ENCODE measurements at places on chromosomes 1 and 21. TPM values are rescaled to one million over a fixed set of nuclear protein-coding genes. Genes with fewer than 3 reads are reported as not detected.

Gene KRTAP11-1
- total RNA-seq, result not detected

Gene DNM3
- 84.7 TPM for total RNA-seq

Gene LHX8
- total RNA-seq, result 0.64 TPM

Gene PLEKHG5
- total RNA-seq, result 13.5 TPM

Gene CELA3B
- total RNA-seq, result not detected

Gene OR6N1
- total RNA-seq, result not detected

Gene FALEC
- total RNA-seq, result 2.2 TPM

Gene NDUFS2
- 75.0 TPM for total RNA-seq

Gene GSTM4
- 7.0 TPM for total RNA-seq

Gene FMO2
- total RNA-seq, result 0.36 TPM

Gene FCN3
- not detected for total RNA-seq

Gene GOLPH3L
- 9.7 TPM for total RNA-seq

Gene CNIH3
- total RNA-seq, result 9.9 TPM

Gene DCDC2B
- total RNA-seq, result not detected

Gene CDCA8
- total RNA-seq, result 3.6 TPM

Gene SH2D5
- 2.1 TPM for total RNA-seq
